T-helper 1 cell treated with Interleukin-12 subunit alpha and Interleukin-12 subunit beta and Interleukin-4 antibody, amounts not matched to agents 30 ng/mL and 1 ng/mL, for 36 hours (primary cell): ENCODE measurements at places on chromosomes 4 and X. TPM values are rescaled to one million over a fixed set of nuclear protein-coding genes. Genes with fewer than 3 reads are reported as not detected.

IL2 gene
- 4.6 and 5.7 TPM in 2 replicates for total RNA-seq

ADRA2C gene
- not detected in 2 replicates for total RNA-seq

RIPPLY1 gene
- not detected in 2 replicates for total RNA-seq

MMRN1 gene
- total RNA-seq: 0.24 and 0.27 TPM in 2 replicates

MAGEA10 gene
- not detected in 2 replicates for total RNA-seq

FAM13A gene
- total RNA-seq: 14.6 and 16.6 TPM in 2 replicates

YY2 gene
- total RNA-seq: 2.4 TPM in 2 replicates

ARMCX4 gene
- total RNA-seq: 2.6 and 3.2 TPM in 2 replicates

NKRF gene
- total RNA-seq: 15.1 and 15.5 TPM in 2 replicates

WFS1 gene
- total RNA-seq: 5.8 and 6.5 TPM in 2 replicates
